ENCODE measurements at places on chromosomes 5 and 9.

GRCh38 chr9:125556046-125556721 lies 150.8 kb downstream of the MAPKAP1 start:
- DNase-seq, result no peak

DNA sequence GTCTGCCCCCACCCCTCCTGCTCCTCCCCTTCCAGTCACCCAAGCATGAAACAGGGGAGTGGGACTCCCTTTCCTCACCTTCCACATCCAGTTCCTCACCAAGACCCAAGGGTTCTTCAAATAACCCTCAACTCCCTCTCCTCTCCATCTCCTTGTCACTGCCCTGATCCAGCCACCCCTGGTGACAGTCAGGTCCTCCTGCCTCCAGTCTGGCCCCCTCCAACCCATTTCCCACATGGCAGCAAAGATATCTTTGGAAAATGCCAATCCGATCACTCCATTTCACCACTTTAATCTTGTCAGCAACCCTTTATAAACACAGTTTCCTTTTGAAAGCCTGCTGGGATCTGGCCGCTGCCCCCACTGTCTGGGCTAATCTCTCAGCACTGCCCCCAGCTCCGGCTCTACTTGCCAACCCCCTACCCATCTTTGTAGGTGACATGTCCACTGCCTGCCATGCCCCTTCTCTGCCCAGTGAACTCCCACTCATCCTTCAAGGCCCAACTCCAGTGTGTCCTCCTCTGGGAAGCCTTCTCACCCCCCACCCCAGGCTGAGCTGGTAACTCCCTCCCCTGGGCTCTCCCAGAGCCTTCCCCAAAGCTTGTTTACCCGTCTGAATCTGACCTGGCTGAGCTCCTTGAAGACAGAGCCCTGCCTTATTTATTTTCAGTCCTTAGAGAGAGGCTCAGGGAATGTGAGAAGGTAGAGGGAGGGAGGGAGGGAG lies 781 bp upstream of the MYOZ3 start:
- DNase-seq, result no peak

- DNase-seq, result no peak
Observed at GRCh38 chr5:57931807-57932206, 449.2 kb upstream of the ACTBL2 start.

DNA sequence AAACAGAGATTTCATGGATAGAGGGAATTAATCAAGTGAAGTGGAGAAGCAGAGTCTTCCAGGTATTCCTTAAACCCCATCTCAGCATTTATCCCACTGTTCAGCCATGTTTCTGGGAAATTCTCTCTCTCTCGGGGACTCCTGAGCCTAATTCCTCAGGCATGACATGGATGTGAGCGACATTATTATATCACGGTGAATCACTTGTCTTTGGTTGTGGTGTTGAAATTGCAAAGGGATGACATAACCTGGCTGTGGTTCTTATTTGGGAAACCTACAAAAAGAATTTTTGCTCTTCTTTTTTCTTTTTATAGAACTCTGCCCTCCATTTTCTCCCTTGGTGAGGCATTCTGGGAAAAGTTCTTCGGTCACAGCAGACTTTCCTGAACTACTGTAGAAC lies 457.9 kb upstream of the PTGER4 start:
- DNase-seq, result no peak

- DNase-seq, result no peak
Observed at GRCh38 chr9:27329291-27329690, 32.3 kb upstream of the EQTN start.

GRCh38 chr5:157459715-157460599 lies at the start of gene NIPAL4:
Gene NIPAL4 (plus strand): TSS chr5:157460213. CDS start chr5:157460321, 108 bp downstream.
- no peak for DNase-seq

GRCh38 chr5:176489077-176489476 lies 40.9 kb downstream of the FAF2 start:
- no peak for DNase-seq

DNA sequence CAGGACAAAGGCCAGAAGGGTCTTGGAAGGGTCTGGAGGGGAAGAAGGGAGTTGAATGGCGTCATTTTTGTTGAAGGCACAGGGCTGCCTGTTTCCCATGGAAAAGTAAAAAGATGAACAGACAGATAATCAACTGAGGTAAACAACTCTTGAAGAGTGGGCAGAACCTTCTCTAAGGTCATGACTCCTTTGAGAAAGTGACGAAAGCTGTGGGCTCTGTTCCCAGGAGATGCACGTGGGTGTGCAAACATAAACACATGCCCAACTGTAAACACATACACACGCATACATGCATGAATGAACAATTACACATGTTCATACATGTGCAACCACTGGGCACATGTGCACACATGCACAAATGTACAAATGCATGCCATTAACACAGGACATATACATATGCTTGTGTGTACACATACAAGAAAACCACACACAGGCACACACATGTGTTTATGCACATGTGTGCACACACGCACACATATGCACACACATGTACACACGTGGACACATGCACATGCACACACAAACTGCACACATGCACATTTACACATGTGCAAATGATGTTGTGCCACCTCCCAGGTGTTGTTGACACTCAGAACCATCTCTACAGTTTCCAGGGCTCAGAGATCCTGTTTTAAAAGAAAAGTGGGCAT lies 143.3 kb downstream of the GADD45G start:
- DNase-seq, result no peak

DNA sequence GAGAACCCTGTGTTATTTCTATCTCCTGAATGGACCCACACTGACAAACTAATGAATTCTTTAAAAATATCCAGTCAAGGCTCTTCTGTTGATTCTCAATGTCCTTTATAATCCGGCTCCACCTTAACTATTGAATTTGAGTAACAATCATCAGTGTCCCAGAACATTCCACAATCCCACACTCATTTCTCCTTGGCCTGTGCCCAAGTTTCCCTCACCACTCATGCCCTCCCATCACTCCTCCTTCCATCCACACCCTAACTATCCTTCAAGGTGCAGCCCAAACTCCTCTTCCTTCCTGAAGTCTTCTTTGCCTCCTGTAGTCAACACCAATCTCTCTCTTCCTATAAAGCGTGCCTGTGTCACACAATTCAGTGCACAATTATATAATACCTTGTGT lies 106.1 kb downstream of the NUDT12 start:
- no peak for DNase-seq

- no peak for DNase-seq
Observed at GRCh38 chr9:127489471-127490115, 38.3 kb downstream of the LRSAM1 start.

DNA sequence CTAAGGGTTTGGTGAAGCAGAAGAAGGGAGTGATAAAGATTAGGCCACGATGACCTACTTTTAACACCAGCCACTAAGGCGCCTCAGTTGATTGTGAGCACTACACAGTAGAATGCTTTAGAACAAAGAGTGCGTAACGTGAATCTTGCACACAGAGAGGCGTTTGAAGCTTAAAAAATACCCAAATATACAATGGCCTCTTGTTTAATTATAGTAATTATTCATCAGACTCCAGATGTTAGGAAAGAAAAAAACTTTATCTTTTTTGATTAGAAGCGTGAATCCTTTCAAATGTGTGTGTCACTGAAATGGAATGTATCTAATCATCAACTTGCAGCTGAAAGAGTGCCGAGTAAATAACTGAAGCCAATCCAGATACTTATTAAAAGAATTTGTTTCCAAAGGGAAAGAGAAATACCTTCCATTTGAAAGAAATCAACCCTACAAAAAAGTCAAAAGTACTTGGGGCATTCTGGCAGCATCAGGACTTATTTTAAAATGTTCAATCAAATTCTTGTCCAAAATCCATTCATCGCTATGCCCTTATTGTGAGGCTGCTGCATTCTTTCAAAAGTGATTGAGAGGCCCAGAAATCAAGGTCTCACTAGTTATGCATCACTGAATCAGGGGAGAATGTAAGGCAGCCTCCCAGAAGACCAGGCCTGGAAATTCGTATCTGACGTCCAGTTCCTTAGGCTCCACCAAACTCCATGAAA lies 337.5 kb downstream of the ZNF608 start:
- no peak for DNase-seq

DNA sequence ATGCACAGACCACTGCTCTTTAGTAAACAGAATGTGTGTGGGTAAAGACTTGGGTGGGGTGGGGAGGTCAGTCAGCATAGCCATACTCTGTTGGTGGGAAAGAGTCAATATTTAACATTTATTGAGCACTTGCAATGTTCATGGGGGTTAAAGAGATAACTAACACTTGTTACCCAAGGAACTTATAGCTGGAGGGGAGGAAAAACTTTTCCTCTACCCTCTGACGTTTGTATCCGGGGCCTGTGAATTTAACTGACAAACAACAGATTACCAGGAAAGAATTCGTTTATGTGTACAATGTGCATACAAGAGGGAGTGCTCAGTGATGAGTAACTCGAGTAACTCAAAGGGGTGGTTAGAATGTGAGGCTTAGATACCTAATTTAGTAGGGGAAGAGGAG lies 6.8 kb upstream of the CLINT1 start:
- no peak for DNase-seq

DNA sequence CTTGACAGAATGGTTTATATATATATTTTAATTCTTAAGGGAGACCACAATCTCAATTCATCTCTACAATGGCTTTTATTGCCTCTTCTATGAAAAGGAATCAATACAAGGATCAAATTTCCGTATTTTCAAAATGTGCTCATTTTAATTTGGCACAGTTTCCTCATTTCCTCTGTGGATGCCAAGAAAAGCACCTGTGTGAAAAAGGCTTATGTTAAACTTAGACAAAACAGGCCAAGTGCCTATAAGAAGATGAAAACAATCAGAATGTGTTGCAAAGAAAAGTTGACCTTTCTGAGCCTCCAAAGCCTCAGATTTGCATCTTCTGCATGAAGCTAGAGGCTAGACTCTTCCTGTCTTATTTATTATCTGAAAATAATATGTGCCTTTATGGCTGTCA lies 173.7 kb upstream of the SLC12A2 start:
- DNase-seq, result no peak

DNA sequence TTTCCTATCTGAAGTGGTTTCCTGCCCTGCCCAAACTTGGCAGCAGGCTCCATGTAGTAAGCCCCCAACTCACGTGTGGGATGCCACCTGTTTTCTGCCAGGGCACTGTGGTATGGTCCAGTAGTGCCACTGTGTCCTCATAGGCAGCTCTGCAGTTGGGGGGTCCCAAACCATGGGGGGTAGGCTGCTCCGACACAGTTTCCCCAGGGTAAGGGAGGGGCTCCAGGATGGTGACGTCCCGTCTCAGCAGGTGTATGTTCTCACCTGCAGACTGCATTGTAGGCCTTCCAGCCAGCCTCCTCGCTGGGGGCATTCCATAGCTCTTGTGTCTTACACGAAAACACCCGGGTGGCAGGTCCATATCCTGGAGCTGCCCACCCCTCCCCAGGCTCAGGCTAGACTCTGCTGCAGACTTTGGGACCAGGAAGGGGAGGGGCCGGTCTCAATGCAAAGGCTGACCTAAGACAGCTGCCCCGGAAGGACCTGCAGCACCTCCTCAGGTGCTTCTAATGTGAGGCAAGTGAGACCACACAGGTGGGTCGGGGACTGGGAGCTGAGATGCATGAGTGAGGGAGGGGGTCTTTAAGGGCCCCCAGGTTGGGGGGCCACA lies 330.5 kb upstream of the IRX4 start:
- no peak for DNase-seq

DNA sequence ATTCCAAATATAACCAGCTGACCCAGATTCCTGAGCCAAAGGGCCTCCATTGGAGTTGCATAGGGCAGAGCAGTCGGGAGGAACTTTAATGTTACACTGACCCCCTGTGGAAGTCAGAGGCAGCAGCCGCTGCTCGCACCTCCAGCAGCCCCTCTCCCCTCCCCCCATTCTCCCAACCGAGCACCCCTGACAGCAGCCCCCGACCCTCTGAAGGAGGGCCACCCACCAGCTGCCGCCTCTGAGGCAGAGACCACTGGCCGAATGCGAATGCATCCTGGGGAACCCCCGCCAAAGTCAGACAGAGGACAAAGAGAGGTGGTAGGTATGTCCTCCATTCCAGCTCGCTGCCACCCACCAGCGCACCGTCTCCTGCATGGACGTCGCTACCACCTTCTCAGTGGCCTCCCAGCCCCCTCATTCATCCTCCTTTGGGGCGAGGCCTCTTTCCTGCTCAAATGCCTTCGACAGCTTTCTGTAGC lies 231.0 kb downstream of the CDK5RAP2 start:
- peak; percentile 11 for DNase-seq

- no peak for DNase-seq
Observed at GRCh38 chr9:128340691-128341434, 536 bp downstream of the SLC27A4 start.

DNA sequence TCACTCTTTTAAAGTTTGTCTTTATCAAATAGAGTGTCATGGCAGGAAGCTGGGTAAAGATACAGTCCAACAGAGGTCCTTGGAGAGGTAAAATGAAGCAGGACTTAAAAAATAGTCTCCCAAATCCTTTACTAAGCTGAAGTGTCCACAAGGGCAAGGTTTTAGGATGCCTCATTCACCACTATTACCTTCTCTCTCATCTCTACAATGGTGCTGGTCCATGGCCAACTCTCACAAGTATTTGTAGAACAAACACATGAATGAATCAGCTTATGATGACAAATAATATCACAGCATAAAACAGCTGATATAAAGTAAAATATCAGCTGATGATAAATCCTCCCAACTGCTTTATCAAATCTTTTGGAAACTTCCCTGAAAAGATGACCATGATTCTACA lies 162.3 kb upstream of the ZNF462 start:
- DNase-seq, result no peak

- no peak for DNase-seq
Observed at GRCh38 chr9:115913696-115914095, 239.9 kb upstream of the PAPPA start.

DNA sequence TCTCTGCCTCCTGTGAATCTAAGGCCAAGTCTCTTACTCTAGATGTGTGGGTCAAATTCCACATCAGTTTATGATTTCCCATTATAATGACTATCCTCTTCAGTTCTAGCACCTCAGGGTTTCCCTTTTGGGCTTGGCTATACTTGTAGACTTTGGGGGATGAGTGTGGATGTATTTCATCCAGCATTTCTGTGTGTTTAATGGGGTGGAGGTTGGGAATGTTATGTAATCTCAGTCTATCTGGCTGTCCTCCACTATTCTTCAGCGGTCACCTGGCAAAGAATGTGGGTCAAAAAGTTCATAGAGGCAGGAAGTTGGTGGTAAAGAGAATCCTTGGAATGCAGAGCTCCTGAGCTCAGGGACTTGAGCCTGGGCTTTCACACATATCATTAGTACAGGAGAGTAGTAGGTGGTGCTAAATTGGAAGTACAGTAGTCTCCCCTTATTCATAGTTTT lies 64.9 kb downstream of the CFAP95 start:
- DNase-seq, result no peak

All from hippocampal formation (tissue), 2 donors.